ENCODE measurements at places on chromosomes 13 and 19. TPM values are rescaled to one million over a fixed set of nuclear protein-coding genes. Genes with fewer than 3 reads are reported as not detected.
A peak's percentile ranks its signal among the peaks of the same experiment; 100 is the strongest.

The GIPR gene
- total RNA-seq = 23.6 TPM

The ZNF578 gene
- total RNA-seq = 3.4 TPM

The SYT5 gene
- 0.53 TPM for total RNA-seq

The KLHL1 gene
- not detected for total RNA-seq

The HIPK4 gene
- 0.18 TPM for total RNA-seq

The TRIP10 gene
- 67.8 TPM for total RNA-seq

The TUBA3C gene
- not detected for total RNA-seq

The MADCAM1 gene
- 0.70 TPM for total RNA-seq

The TEX101 gene
- not detected for total RNA-seq

The PDX1 gene
- total RNA-seq = not detected

DNA sequence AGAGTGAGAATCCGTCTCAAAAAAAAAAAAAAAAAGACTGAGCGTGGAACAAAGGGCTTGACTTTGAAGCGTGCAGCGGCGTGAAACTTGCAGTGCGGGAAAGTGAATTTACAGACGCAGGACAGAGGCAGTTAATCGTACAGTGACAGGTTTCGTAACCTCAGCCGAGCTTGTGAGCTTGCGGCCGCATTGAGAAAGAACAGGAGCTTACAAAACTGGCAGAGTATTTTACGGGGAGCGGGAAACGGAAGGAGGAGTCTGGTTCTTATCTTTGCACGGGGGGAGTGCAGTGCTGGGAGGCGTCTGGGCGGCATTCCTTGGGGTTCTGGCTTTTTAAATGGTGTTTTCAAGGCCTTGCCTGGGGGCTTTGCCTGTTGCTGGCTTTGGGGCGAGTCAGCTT, 6.0 kb upstream of the BSG start:
- DNase-seq = peak; percentile 64

DNA sequence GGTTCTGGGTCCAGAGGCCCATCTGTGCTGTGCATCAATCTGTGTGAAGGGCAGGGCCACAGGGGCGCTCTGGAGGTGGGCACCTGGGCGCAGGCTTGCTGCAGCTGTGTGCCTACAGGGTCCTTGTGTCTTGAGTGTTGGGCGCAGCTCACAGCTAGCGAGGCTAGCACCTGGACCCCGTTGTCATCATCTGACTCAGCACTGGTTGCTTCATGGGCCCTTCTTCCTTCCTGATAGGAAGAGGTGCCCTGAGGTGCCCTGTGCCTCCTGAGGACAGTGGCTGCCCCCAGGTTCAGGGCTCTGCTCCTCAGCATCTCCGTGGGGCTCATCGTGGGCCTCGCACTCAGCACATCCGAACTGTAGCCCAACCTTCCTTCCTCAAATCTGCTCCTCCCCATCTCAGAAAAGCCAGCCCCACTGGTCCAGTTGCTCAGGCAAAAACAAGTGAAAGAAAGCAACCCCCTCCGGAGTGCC, 54.8 kb downstream of the GATAD2A start:
- DNase-seq = no peak

GRCh38 chr19:8569066-8569771, 8.0 kb downstream of the MYO1F start:
- no peak for DNase-seq

DNA sequence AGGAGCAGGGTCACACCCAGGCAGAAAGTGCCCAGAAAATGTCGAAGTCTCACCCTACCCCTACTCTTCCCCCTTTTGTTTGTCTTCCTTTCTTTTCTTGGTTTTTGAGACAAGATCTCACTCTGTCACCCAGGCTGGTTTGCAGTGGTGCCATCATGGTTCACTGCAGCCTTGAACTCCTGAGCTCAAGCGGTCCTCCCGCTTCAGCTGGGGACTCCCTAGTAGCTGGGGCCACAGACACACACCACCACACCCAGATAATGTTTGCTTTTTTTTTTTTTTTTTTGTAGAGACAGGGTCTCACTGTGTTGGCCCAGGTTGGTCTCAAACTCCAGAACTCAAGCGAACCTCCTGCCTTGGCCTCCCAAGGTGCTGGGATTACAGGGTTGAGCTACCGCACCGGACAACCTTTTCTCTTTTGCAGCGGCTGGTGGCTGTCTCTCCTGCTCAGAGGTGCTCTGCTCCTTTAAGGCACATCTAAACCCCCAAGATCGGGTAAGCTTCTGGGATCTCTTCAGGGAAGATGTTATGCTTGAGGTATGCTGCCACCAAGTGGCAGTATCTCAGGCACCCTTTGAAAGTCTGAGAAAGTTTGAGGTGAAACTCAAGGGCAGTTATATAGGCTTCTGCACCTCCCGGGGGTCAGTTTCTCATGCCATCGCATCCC, 22.4 kb upstream of the EBI3 start:
- no peak for DNase-seq

DNA sequence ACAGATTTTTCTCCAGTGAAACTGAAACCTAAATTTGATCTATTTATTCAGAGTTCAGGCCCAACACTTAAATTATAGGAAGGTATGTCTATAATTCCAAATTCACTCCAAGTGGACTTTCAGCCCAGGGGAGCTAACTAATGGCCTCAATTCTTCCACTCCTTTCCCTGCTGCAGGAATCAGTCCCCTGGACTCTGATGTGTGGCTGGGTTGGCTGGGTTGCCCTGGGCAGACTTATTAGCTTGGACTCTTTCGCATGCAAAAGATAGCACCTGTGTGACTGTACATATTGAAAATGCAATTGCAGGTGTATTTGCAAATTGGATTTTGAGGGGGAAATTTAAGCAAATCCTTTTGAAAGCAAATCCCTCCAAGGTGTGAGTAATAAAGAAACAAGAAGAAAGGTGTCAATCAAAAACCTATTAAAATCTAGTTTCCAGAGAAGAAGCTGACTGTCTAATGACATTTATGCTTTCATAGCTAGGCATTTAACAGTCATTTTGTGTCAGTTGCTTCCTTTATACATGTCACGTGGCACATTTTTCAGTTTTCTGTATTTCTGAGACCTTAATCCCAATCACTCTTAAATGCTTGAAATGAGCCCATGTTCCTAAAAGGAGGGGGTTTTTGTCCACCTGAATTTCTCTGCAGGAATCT, 42.7 kb downstream of the KLF5 start:
- DNase-seq = no peak

- no peak for DNase-seq
These were observed 5.0 kb downstream of the WASF3 start for GRCh38 chr13:26562512-26562890.

GRCh38 chr19:14004619-14005348, 1.3 kb downstream of the RFX1 start:
- no peak for DNase-seq

GRCh38 chr13:74288361-74288911, 154.2 kb upstream of the KLF12 start:
- DNase-seq = peak; percentile 39

- DNase-seq = no peak
These were observed 485 bp upstream of the ZNF845 start for GRCh38 chr19:53333066-53333462.

DNA sequence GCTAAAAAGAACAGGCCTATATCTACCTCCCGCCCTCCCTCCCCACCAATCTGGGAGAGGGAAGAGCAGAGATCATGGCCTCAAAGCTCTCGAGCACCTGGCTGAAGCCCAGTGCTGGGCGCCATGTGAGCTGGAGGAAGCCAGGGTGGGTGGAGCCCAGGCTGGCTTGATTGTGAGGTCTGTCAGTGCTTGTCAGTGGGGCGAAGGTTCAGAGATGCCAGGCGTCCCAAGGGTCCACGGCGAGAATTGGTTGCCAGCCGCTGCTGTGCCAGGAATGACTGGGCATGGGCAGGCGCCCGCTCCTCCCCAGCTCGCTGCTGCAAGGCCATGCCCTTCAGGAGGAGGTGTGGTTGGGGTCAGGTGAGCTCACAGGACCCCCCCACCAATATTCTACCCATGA, 11.5 kb downstream of the BEST2 start:
- DNase-seq = no peak

DNA sequence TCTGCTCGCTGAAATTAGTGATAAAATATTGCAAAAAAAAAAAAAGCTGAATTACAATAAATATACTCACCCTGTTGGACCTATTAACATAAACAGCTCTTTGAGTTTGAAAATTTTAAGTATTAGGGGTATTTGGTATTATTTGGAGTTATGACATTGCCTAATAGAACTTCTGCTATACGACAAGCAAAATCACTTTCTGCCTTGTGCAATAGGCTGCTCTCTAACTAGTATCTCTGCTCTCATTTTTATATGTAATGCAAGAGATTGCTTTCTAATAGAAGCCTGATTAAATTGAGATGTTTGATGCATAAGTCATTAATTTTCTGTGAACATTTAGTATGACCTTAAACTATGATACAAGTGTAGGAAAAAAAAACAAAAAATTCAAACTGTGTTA, 5.3 kb downstream of the RGS9BP start:
- DNase-seq = no peak

GRCh38 chr19:13610039-13610691, 103.9 kb upstream of the CACNA1A start:
- no peak for DNase-seq

GRCh38 chr19:4800591-4801081, 9.1 kb downstream of the FEM1A start:
- DNase-seq = no peak

GRCh38 chr13:27242702-27243101, 8.7 kb upstream of the RPL21 start:
- DNase-seq = no peak

- no peak for DNase-seq
These were observed 7.1 kb downstream of the CRLF1 start for GRCh38 chr19:18599485-18599884.

- DNase-seq = no peak
These were observed 1.1 kb upstream of the ZNF845 start for GRCh38 chr19:53332484-53332883.

- no peak for DNase-seq
These were observed 525.5 kb downstream of the RFC3 start for GRCh38 chr13:34343413-34343940.

- peak; percentile 81 for DNase-seq
These were observed 38.4 kb downstream of the ACTN4 start for GRCh38 chr19:38685666-38686529.

GRCh38 chr19:4081441-4082129, 14.9 kb upstream of the ZBTB7A start:
- peak; percentile 45 for DNase-seq

GRCh38 chr13:43363156-43363953, 340.0 kb downstream of the DNAJC15 start:
- DNase-seq = no peak

- no peak for DNase-seq
These were observed 153.3 kb upstream of the VSTM2B start for GRCh38 chr19:29372461-29372860.

GRCh38 chr19:48171710-48172109, 1.2 kb downstream of the ZSWIM9 start:
- DNase-seq = no peak

DNA sequence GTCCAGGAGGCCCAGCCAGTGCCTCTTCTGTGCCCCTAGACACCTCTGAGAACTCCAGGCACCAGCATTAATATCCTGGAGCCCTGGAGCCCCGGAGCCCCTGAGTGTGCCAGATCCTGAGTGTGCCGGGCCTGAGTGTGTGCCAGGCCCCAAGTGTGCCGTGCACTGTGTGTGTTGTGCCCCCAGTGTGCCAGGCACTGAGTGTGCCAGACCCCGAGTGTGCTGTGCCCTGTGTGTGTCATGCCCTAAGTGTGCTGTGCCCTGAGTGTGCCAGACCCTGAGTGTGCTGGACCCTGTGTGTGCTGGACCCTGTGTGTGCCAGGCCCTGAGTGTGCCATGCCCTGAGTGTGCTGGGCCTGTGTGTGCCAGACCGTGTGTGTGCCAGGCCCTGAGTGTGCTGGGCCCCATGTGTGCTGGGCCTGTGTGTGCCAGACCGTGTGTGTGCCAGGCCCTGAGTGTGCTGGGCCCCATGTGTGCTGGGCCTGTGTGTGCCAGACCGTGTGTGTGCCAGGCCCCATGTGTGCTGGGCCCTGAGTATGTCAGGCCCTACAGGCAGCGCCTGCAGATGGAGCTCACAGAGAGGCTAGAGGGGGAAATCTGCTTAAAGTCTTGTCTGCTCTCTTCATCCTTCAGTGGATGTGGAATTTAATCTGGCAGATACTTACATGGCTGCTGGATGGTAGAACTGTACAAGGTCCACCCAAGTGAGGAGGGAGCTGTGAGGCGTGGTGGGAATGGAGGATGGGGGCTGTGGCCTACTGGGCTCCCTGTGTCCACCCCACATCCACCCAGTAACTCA, 53.9 kb downstream of the C13orf46 start:
- DNase-seq = no peak
